ENCODE measurements at places on chromosomes 6 and 20.

DNA sequence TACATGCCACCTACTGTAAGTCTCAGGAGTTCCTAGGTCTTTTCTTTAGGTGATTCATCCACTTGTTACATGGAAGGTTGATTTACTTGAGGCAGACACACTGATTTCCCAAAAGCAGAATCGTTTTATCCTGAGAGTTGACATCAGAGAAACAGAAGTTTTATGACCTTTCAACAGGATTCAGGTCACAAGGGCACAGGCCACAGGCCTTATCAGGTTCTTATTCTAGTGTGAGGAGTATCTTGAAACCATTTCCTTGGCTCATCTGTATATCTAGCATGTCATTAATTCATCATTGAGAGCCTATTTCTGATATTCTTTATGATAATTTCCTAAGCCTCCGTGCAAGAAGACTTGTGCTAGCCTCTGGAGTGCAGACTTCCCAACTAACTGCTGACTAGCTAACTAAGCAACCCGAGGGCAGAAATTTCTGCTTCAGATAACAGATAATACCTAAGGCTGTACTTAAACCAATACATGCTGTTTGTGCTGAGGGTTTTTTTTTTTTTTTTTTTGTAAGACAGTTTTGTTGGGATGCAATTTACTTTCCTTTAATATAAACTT, 44.9 kb upstream of the RFPL4B start:
- DNase-seq, result no peak

GRCh38 chr6:84150705-84151104, 76.7 kb downstream of the CEP162 start:
- no peak for DNase-seq

- DNase-seq, result no peak
Measured at GRCh38 chr6:150667977-150668716, 68.5 kb downstream of the PLEKHG1 start.

GRCh38 chr6:149234051-149234962, 83.2 kb upstream of the TAB2 start:
- no peak for DNase-seq
